ENCODE measurements at places on chromosomes 2 and 18.

GRCh38 chr2:2328848-2329247 is 2.2 kb downstream of the MYT1L start:
- peak; percentile 22 for DNase-seq

DNA sequence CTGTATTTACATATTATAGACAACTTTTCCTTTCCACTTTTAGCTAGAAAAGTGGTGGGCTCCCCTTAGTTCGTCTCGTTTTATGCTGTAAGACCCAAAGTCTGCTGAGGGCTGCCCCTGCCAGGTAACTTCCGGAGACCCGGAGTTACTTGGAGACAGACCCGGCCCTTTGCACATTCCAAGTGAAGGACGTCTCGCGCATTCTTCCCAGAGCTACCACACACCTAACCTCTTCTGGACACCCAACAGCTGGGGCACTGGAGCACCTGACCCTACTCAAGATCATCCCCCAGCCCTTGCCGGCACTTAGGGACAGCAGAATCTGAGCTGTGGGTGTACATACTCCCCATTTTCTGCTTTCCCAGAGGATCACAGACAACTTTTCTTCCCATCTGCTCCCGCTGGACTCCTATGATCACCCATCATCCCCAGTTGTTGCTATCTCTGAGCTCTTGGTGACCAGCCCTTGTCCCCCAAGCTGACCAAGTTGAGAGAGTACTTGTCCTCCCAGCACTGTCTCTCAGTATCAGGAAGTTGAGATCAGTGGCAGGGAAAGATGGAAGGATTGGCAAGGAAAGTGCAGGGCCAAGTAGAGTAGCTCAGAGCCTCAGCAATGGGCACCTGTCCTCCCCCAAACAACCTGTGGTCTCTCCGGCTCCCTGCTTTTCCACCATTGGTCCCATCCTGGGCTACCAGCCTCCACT is 8.4 kb upstream of the SATB2 start:
- DNase-seq, result no peak

DNA sequence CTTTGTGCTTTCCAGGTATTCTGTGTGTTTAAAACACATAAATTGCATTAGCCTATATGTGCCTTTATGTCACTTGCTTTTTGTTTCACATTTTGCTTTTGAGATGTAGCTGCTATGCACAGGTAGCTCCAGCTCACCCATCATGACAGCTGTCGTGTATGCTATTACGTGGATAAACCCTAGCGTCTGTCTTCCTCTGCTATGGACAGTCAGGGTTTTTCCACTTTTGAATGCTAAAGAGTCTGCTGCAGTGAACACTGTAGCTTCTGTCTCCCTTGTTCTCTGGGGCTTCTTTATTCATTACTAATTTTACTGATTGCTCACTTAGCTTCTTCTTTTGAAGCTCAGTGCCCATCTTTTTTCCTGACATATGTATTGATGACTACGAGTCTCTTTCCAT is 24.7 kb upstream of the MBP start:
- DNase-seq, result no peak

DNA sequence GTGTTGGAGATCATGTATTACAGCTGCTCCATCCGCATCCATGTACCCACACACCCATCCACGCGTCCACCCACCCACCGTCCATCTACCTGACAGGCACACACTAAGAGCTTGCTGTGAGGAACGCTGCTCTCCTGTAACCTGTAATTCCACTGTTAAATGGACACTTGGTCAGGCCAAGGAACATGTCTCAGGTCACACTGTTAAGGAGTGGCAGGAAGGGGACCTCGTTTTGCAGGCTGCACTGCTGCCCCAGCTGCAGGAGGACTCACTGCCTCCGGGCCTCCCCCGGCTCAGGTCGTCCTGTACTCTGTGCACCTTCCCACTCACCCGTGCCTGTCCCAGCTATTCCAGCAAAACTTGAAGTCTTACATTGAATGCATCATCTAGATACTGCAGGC is 170.5 kb downstream of the EIPR1 start:
- no peak for DNase-seq

GRCh38 chr2:23235292-23235691 is 149.7 kb upstream of the KLHL29 start:
- DNase-seq, result no peak

GRCh38 chr2:9742601-9743000 is 100.7 kb upstream of the TAF1B start:
- DNase-seq, result no peak
